Neural progenitor cell (in vitro differentiated cells): ENCODE measurements at places on chromosomes 2 and 18. TPM values are rescaled to one million over a fixed set of nuclear protein-coding genes. Genes with fewer than 3 reads are reported as not detected.
A peak's percentile ranks its signal among the peaks of the same experiment; 100 is the strongest.

The CRYBA2 gene
- total RNA-seq, result not detected in 2 replicates

The UPP2 gene
- not detected in 2 replicates for total RNA-seq

The ANKAR gene
- 5.0 and 12.0 TPM in 2 replicates for total RNA-seq

The SPATS2L gene
- 18.5 and 29.1 TPM in 2 replicates for total RNA-seq

The UBE2E3 gene
- 343 and 379 TPM in 2 replicates for total RNA-seq

The SKA1 gene
- total RNA-seq, result 31.4 and 57.2 TPM in 2 replicates

The DPP4 gene
- total RNA-seq, result 0.12 and 0.49 TPM in 2 replicates

DNA sequence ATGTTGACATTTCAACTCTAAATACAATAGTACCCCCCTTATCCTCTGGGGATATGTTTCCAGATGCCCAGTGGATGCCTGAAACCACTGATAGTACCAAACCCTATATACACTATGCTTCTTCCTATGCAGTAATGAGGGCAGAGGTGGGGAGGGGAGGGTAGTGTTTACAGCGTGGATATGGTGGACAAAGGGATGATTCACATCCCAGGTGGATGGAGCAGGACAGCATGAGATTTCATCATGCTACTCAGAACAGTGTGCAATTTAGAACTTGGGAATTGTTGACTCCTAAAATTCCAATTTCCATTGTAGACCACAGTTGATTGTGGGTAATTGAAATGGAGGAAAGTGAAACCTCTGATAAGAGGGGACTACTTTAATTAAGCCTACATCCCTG, 75.4 kb downstream of the TSN start:
- H3K27ac ChIP-seq, result no peak overlapping the region
- H3K4me3 ChIP-seq, result no peak overlapping the region
- no peaks in the 10 kb centered on the region for H3K36me3 ChIP-seq
- no peak for DNase-seq
- no peaks in the 10 kb centered on the region for H3K27me3 ChIP-seq

- H3K27ac ChIP-seq, result no peak overlapping the region
- no peaks in the 10 kb centered on the region for H3K27me3 ChIP-seq
- no peaks in the 10 kb centered on the region for H3K4me1 ChIP-seq
- no peak overlapping the region for H3K4me3 ChIP-seq
- H3K36me3 ChIP-seq, result no peaks in the 10 kb centered on the region
These were observed 106.1 kb downstream of the GFPT1 start for GRCh38 chr2:69280796-69281412.

DNA sequence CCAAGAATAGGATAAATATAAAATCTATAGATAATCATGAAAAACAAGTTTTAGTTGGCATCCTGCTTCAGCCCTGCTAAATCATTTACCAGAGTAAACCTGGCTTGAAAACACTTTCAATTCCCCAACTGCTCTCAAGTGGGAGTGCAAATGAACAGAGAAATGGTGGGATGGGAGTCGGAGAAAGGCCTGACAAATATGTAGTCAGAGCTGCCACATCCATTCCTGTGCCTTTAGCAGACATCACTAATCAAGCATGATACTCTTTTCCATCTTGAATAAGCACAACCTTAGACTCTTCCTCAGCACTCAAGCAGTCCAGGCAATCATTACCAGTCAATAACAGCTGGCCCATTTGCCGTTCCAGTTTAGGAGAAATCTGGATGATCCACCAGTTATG, 101.3 kb downstream of the ANKRD44 start:
- no peaks in the 10 kb centered on the region for H3K4me1 ChIP-seq
- DNase-seq, result no peak
- H3K4me3 ChIP-seq, result no peak overlapping the region

DNA sequence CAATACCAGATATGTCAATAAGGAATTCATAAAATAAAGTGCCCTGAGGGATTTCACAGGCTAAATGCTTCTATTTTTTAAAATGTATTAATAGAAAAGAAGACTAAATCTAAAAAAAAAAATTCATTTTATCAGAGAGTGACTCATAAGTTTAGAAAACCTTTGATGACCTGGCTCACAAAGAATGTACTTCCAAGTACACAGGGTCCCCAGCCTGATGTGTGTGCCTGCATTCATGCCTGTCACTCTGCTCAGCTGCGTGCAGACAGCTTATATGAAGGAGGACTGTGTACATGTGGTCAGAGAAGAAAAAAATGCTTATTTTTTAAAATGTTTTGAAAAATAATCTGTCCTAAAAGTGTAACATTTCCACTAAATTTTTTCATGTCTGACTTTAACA, 3.0 kb upstream of the CPS1 start:
- no peak overlapping the region for H3K27ac ChIP-seq
- no peaks in the 10 kb centered on the region for H3K36me3 ChIP-seq
- no peak for DNase-seq
- no peak overlapping the region for H3K4me3 ChIP-seq

DNA sequence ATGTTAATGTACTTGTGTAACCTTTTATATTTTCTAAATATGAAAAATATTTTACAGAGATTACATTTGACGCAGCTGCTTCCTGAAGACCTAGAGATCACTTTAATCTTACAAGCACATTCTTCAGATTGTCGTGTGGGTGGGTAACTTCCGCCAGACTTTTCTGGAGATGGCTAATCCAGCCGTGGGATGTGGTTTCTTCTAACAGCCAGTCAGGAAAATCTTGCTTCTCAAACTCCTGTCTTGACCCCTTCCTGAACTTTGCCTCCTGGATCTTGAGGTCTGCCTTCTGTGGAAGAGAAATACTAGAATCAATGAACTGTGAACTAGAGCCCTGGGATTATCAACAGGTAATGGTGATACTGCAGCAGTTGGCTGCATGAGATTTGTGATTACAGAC, 401.6 kb upstream of the TNP1 start:
- H3K4me1 ChIP-seq, result peaks cover 2% of the 10 kb centered on the region
- no peak overlapping the region for H3K4me3 ChIP-seq
- peaks cover 42% of the 10 kb centered on the region for H3K27me3 ChIP-seq
- DNase-seq, result no peak
- no peak overlapping the region for H3K27ac ChIP-seq
- no peaks in the 10 kb centered on the region for H3K36me3 ChIP-seq

GRCh38 chr2:230929381-230930148, 4.5 kb upstream of the GPR55 start:
- H3K27me3 ChIP-seq, result no peaks in the 10 kb centered on the region
- DNase-seq, result no peak
- H3K36me3 ChIP-seq, result no peaks in the 10 kb centered on the region
- no peak overlapping the region for H3K4me3 ChIP-seq
- peaks cover 3% of the 10 kb centered on the region for H3K4me1 ChIP-seq
- no peak overlapping the region for H3K27ac ChIP-seq

GRCh38 chr18:48667276-48668254, 128.7 kb downstream of the CTIF start:
- H3K4me1 ChIP-seq, result no peaks in the 10 kb centered on the region
- H3K36me3 ChIP-seq, result no peaks in the 10 kb centered on the region
- no peak overlapping the region for H3K4me3 ChIP-seq
- H3K27ac ChIP-seq, result no peak overlapping the region
- no peaks in the 10 kb centered on the region for H3K27me3 ChIP-seq

GRCh38 chr2:126877861-126878565, 20.7 kb upstream of the TEX51 start:
- H3K27ac ChIP-seq, result no peak overlapping the region
- H3K4me1 ChIP-seq, result no peaks in the 10 kb centered on the region
- no peaks in the 10 kb centered on the region for H3K36me3 ChIP-seq
- no peak for DNase-seq
- H3K27me3 ChIP-seq, result no peaks in the 10 kb centered on the region

GRCh38 chr2:73285159-73285739, 971 bp upstream of the FBXO41 start:
- H3K27ac ChIP-seq, result no peak overlapping the region
- H3K27me3 ChIP-seq, result peaks cover 57% of the 10 kb centered on the region
- H3K36me3 ChIP-seq, result no peaks in the 10 kb centered on the region
- peak overlapping the region; percentile 80 for H3K4me3 ChIP-seq
- no peak for DNase-seq
- peaks cover 14% of the 10 kb centered on the region for H3K4me1 ChIP-seq

DNA sequence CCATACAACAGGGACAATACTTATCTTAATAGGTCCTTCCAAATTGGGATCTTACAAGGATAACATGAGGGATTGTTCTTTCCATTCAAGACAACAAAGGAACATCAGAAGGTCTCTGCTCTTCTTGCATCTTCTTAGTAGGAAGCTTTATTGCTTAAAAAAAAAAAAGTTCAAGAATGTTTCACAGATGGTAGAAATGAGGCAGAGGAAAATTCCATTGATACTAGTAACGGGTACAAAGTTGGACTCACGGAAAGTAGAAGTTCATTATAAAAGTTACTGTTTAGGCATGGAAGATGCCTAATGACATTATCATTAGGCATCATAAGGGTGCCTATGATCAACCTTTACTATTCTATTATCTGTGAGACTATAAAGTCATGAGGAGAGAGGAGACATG, 136.2 kb downstream of the LAMA3 start:
- H3K4me1 ChIP-seq, result no peaks in the 10 kb centered on the region
- no peak overlapping the region for H3K4me3 ChIP-seq
- no peak overlapping the region for H3K27ac ChIP-seq
- no peaks in the 10 kb centered on the region for H3K36me3 ChIP-seq

- H3K4me3 ChIP-seq, result no peak overlapping the region
- no peak overlapping the region for H3K27ac ChIP-seq
- no peaks in the 10 kb centered on the region for H3K27me3 ChIP-seq
- no peaks in the 10 kb centered on the region for H3K36me3 ChIP-seq
- no peak for DNase-seq
- no peaks in the 10 kb centered on the region for H3K4me1 ChIP-seq
These were observed 600.4 kb upstream of the CHAC2 start for GRCh38 chr2:53167227-53167626.

DNA sequence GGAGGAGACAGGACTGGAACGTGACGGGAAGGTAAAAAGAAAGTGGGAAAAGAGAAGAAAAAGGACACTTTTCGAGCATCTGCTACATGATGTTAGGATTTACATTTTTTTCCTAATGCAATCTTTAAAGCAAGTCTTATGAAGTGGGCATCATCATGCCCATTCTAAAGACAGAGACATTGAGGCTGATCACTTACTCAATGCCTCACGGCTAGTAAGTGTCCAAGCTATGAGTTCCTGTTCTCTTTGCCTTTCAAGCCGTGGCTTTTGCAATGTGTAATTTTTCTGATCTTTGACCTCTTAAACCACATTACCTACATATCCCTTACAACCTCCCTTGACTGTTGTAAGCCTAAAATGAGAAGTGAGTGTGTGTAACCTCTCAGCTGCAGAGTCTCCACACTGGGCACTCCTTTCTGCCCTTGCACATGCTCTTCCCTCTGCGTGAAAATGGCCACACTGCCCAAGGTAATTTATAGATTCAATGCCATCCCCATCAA, 649.2 kb downstream of the RNF144A start:
- peaks cover 4% of the 10 kb centered on the region for H3K4me1 ChIP-seq
- H3K4me3 ChIP-seq, result no peak overlapping the region
- no peak for DNase-seq
- no peaks in the 10 kb centered on the region for H3K36me3 ChIP-seq

GRCh38 chr2:60175290-60175689, 378.2 kb downstream of the BCL11A start:
- H3K4me3 ChIP-seq, result no peak overlapping the region
- peaks cover 14% of the 10 kb centered on the region for H3K4me1 ChIP-seq
- H3K27me3 ChIP-seq, result no peaks in the 10 kb centered on the region
- no peaks in the 10 kb centered on the region for H3K36me3 ChIP-seq

DNA sequence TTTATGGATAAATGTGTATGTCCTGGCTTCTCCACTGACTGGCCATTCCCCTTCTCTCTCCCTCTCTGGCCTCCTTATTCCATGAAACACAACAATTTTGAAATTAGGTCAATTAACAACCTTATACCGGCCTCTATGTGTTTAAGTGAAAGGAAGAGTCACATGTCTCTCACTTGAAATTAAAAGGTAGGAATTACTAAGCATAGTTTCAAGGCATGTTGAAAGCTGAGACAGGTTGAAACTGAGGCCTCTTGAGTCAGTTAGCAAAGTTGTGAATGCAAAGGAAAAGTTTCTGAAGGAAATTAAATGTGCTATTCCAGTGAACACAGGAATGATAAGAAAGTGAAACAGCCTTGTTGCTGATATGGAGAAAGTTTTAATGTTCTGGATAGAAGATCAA, 69.7 kb downstream of the ADAM23 start:
- peaks cover 15% of the 10 kb centered on the region for H3K4me1 ChIP-seq
- H3K27me3 ChIP-seq, result no peaks in the 10 kb centered on the region
- no peak overlapping the region for H3K27ac ChIP-seq

- H3K27me3 ChIP-seq, result peaks cover 28% of the 10 kb centered on the region
- no peak overlapping the region for H3K27ac ChIP-seq
- no peaks in the 10 kb centered on the region for H3K36me3 ChIP-seq
- peak; percentile 87 for DNase-seq
- H3K4me3 ChIP-seq, result no peak overlapping the region
These were observed 55.5 kb upstream of the RAB6D start for GRCh38 chr2:131419441-131419840.

DNA sequence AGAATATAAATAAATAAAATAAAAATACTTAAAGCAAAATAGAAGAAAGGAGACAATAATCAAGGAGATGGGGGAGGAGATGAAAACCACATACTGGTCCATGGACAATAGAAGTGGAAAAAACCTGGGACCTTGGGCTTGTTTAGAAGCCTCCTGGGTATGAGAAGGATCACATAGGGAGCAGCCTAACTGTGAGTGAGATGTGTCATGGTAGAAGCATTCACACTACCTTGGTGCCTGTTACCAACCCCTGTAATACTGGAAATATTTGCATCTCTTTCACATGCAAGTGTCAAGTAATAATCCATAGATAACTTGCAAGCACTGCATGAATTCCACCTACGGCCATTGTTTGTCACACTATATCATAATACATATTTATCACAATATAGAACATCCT, 23.2 kb upstream of the RNF103 start:
- H3K27ac ChIP-seq, result no peak overlapping the region
- no peak overlapping the region for H3K4me3 ChIP-seq
- no peak for DNase-seq

DNA sequence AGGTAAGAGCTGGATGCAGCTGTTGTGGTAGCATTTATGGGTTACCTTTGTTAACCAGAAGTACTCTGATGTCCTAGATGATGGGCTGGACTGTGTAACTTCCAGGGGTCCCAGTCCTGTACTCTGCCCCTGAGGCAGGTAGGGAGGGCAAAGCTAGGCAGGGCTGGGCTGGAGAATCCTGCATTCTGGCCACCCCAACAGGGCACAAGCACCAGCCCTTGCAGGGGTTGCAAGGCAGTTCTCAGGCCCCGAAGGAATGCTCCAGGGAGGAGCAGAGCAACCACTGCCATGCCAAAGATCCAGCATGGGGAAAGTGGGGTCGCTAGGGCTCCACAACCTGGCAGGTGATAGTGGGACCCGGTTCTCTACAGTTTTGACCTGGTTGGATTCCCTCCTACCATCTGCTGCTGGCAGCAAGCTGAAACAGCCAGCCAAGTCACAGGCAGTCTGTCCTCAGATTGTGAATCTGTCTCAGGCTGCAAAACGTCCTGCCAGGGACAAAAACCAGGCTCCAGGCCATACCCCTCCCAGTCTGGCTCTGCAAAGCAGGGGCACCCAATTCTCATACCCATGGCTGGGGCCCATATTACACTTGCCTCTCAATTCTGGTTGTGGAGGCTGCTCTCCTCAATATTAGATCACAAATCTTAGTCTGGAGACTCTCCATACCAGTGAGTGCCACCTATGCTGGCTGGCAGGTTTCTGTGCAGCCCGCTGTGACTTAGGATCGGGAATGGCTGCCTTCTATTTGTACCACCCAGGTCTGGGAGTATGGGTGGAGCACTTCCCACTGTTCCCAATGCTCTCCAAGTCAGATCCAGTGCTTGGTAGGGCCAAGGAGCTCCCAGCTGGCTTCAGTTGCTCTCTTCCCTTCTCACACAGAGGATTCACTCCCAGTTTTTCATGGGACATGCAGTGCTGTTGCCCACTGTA, 61.1 kb downstream of the SMCHD1 start:
- no peak for DNase-seq
- peaks cover 11% of the 10 kb centered on the region for H3K4me1 ChIP-seq
- no peak overlapping the region for H3K4me3 ChIP-seq
- no peak overlapping the region for H3K27ac ChIP-seq
- H3K27me3 ChIP-seq, result no peaks in the 10 kb centered on the region

- H3K27me3 ChIP-seq, result no peaks in the 10 kb centered on the region
- DNase-seq, result no peak
- H3K27ac ChIP-seq, result no peak overlapping the region
These were observed 40.6 kb downstream of the TRABD2A start for GRCh38 chr2:84840306-84840705.
